ENCODE measurements at places on chromosomes 5 and 9.
A peak's percentile ranks its signal among the peaks of the same experiment; 100 is the strongest.

GRCh38 chr9:132214027-132214622 lies 52.3 kb downstream of the NTNG2 start:
- DNase-seq = no peak

- no peak for DNase-seq
These were observed 6.7 kb downstream of the ERP44 start for GRCh38 chr9:100092066-100092465.

DNA sequence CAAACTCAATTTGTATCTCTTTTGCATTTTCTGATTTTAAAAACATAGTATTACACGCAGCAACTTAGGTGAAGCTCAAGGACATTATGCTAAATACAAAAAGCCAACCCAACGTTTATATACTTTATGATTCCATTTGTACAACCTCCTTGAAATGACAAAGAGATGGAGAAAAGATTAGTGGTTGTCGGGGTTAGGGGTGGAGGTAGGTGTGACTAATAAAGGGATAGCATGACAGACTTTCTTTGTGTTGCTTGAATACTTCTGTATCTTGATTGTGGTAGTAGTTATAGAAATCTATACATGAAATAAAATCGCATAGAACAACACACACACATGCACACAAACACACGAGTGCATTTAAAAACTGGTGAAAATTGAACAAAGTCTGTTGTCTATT lies 42.5 kb upstream of the EFNA5 start:
- DNase-seq = no peak

DNA sequence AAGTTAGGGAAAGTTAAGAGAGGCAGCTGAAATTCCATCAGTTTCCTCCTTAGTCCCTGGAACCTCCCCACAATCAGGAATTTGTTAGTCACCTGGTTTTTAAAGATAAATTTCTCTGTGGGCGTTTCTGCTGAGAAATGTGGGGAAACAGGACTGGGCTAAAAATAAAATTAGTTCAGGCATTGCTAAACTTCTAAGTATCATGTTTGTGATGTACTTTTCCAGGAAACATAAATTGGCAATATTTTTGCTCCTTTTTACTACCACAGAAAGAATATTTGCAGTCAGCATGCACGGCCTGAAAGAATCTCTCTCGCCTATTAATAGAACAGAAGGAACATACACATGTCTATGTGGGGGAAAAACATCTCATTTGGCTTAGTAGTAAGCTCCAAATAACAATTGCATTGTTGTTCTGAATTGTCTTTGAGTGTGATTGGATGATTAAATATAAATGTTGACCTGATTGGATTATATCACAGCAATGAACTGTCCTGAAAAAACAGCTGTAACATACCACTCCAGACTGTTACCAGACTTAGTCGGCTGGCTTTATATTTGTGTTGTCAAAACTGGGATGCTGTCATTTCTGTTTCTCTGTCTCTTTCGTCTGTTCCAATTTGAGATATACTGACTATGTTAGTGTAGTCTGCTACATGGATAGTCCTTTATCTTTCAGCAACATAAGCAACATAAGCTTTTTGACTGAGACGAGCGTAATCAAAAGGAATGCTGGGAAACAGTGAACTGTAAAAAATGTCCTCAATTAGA lies 12.9 kb downstream of the TJP2 start:
- DNase-seq = no peak

DNA sequence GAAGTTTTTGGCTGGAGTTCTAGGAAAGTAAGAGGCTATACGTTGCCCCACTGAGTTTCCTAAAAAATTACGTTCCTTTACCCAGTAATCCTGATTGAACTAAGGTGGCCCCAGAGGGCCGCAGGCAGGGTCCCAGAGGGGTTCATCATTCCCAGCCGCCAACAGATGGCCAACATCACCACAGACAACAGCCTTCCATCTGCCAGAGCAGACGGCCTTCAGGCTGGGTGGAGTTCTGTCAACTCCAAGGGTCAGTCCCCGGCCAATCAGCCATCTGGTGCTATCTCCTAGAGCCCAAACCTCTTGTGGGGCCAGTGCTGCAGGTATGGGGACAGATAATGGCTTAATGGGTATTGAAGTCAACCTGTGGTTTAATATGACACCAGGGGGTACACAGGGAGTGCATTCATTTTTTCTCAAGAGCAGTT lies 30.4 kb downstream of the TBC1D2 start:
- no peak for DNase-seq

- DNase-seq = no peak
These were observed 17.8 kb upstream of the GBGT1 start for GRCh38 chr9:133181561-133181960.

DNA sequence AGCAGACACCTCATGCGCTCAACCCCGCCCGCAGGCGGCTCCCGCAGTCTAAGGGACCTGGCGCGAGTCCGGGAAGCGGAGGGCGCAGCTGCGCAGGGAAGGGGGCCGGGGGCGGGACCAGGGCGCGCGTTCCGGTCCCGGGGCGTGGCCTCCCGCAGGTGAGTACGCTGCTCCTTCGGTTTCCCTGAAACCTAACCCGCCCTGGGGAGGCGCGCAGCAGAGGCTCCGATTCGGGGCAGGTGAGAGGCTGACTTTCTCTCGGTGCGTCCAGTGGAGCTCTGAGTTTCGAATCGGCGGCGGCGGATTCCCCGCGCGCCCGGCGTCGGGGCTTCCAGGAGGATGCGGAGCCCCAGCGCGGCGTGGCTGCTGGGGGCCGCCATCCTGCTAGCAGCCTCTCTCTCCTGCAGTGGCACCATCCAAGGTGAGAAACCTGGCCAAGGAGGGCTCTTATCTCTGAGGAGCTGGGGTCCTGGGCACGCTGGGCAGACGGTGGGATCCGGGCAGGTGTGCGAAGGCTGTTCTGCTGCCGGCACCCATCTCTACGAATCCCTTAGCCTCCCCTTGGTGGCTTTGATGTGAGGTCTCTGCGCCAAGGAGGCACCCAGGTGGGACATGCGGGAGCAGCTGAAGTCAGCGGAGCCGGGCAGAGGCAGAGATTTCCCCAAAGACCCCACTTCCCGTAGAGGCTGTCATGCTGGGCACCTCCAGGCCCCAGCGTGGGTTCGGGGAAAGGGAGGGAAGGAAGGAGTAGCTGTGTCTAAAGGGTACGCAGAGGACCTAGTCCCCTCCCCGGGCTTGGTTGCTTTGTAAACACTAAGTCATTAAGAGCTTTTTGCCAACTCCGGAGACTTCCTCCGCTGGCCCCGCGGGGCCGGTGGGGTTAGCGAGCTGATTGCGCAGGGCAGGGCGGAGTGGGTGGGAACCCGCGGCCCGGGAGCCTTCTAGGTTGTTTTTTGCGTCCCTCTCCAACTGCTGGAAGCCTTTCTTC lies at the start of gene F2RL1:
TSS of gene F2RL1 (plus strand) at position 187 of the 988 bp plus-strand sequence. CDS start at position 340, 153 bp downstream.
- peak; percentile 49 for DNase-seq

DNA sequence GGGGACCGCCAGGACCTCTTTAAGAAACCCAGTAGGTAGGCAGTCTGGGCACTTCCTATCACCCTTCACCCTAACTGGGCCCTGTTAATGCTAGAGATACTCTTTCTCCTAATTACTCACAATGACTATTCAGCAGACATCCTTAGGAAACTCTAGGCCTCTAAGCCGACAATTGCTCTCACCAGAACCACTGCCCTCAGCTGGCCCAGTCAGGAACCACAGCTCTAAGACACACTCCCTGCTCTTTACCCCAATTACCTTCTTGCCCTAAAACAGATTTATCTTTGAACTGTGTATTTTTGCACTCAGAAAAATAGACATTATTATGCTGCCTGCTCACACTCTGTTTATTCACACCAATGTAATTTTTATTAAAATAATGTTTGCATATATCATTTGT lies 432.6 kb upstream of the SLC30A5 start:
- DNase-seq = no peak

- no peak for DNase-seq
These were observed 1564.0 kb upstream of the CDH9 start for GRCh38 chr5:28602429-28602828.

DNA sequence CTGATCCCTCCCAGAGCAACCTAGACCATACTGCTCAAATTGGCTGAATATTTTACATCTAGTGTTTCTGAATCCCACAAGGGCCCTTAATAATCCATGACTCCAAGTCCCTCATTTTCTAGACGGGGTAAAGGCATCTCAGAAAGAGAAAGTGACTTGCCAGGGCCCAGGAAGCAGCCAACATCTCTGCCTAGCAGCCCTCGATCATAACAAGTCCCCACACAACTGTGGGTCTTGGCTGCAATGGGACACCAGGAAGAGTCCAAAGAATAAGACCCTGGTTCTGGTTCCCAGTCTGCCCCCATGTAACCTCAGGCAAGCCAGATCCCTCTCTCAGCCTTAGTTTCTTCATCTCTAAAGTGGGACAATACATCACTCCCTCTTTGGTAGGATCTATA lies 6.3 kb downstream of the ANXA6 start:
- peak; percentile 23 for DNase-seq

GRCh38 chr9:91156451-91157234 lies 205.1 kb downstream of the AUH start:
- no peak for DNase-seq

DNA sequence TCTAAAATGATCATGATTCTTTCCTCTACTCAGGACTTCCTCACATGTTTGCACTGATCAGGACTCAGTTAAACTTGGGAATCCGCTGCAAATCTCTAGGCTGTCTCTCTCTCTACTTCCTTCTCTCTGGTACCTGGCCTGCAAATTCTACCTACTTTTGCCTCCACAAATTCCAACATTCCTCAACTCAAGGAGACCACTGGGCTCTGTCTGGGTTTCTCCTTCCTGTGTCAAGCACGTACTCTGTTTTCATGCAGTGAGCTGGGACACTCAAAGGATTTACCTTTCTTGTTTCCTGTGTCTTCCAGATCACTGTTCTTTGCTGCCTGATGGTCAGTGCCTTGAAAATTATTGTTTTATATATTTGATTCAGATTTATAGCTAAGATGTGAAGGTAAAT lies 45.9 kb upstream of the ANKRD31 start:
- DNase-seq = no peak

DNA sequence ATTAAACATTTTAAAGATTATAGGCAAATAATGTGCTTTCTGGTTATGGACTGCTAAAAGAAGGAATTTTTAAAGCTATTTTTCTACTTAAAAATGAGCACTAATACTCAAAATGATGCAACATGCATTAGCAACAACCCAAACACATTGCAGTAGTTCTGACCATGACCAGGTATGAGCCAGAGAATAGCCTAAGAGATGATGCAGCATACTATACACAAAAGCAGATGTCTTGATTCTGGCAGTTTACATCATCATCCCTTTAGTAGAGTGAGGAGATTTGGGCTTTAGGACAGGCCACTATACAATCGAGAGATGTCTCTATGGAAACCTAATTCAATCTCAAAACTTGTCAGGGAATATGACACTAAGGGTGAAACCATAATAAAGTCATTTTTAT lies 307.1 kb downstream of the PRR16 start:
- no peak for DNase-seq

GRCh38 chr5:170278611-170279458 lies 18.7 kb downstream of the LCP2 start:
- peak; percentile 74 for DNase-seq

GRCh38 chr9:115985657-115986056 lies 167.9 kb upstream of the PAPPA start:
- no peak for DNase-seq

DNA sequence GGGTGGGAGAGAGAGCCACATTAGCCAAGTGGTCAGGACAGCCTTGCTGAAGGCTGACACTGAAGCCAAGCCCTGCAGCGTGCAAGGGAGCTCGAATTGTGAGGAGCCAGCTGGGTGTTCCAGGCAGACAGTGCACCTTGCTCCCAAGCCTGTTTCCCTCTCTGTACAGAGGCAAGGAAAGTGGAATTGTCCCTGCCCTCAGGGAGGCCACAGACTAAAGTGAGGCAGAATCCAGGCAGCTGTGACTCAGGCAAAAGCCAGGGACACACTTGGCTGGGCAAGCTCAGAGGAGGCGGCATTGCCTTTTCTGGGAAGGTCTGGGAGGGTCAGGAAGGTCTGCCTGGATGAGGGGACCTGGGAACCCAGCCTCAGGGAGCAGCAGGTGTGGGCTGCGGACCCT lies 50.2 kb upstream of the LMX1B start:
- no peak for DNase-seq

GRCh38 chr9:6428940-6429889 lies 16.2 kb downstream of the UHRF2 start:
- DNase-seq = no peak

GRCh38 chr9:316382-316965 lies 101.8 kb downstream of the DOCK8 start:
- no peak for DNase-seq

GRCh38 chr5:122300374-122300773 lies 11.7 kb upstream of the SNCAIP start:
- no peak for DNase-seq

GRCh38 chr9:124209774-124210173 lies 48.0 kb upstream of the NEK6 start:
- no peak for DNase-seq

DNA sequence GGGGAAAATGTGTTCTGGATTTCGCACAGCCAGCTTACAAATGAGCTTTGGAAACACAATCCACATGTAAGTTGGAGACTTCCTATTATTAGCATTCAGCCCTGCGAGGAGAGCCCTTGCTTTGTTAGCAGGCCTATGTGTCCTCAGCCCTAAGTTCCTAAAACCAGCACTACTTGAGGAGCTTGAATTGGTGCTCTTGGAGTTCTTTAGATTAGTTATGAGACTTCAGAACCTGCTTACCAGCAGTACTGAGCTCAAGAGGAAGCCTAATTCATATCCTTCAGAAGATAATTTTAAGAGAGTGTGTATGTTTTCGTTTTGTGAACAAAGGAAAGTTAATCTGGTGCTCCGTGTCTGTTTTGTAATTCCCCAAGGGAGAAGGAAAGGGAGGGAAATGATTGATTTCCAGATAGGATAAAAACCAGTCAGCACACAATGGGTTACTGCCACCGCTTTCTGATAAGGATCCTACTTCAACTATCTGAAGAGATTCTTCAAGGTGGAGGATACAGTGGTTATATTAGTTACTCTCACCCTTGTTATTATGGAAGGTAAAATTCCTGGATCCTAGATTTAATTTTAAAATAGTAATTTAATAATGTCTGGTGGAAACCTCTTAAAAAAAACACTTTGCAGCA lies 35.2 kb downstream of the PIK3R1 start:
- no peak for DNase-seq

- DNase-seq = no peak
These were observed 103.4 kb upstream of the LRRTM2 start for GRCh38 chr5:138978581-138978980.

GRCh38 chr5:161548487-161549094 lies 2.1 kb upstream of the GABRB2 start:
- DNase-seq = no peak

DNA sequence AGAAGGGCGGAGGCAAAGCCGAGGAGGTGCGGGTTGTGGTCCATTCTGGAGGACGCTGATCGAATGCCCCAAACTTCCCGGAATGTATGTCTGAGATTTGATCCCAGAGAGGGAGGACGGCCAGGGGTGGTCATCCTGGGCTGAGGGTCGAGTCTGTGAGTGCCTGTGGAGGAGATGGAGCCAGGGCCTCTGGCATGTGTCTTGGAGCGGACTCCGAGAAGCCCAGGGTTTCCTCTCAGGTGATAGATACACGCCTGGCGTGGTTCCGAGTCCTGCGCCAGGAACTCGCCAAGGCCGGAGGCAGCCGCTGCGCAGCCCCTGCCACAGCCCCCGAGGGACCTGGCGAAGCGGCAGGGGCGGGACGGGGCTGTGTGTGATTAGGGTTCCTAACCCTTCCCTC lies 363 bp downstream of the ZNF454 start:
- no peak for DNase-seq

GRCh38 chr5:21680641-21681040 lies 1172.5 kb downstream of the CDH12 start:
- DNase-seq = no peak
